ENCODE measurements at places on chromosomes 13 and 19. TPM values are rescaled to one million over a fixed set of nuclear protein-coding genes. Genes with fewer than 3 reads are reported as not detected.

Gene ATXN8OS
- total RNA-seq: not detected

Gene PSG6
- total RNA-seq: not detected

Gene MISP3
- 0.08 TPM for total RNA-seq

Gene ZNF426
- total RNA-seq: 5.3 TPM

Gene ZFR2
- not detected for total RNA-seq

Gene CEACAM4
- not detected for total RNA-seq

Gene FREM2
- total RNA-seq: 0.08 TPM

Gene GJA3
- 0.78 TPM for total RNA-seq

Gene DZIP1
- 25.6 TPM for total RNA-seq

Gene STOML3
- total RNA-seq: not detected

Gene KDELR1
- total RNA-seq: 135 TPM

Gene SPRY2
- total RNA-seq: 17.7 TPM

Gene CYP2B6
- total RNA-seq: not detected

Gene FAM216B
- total RNA-seq: not detected

Gene DACH1
- total RNA-seq: not detected

Gene PDX1
- not detected for total RNA-seq

Gene AP1M2
- 78.9 TPM for total RNA-seq

Gene PRKCSH
- total RNA-seq: 216 TPM

Gene OVOL3
- total RNA-seq: not detected

Gene ITGBL1
- total RNA-seq: 2.8 TPM

Gene HSD11B1L
- total RNA-seq: 16.0 TPM

Gene KLC3
- 49.6 TPM for total RNA-seq

Gene LENG9
- total RNA-seq: 8.2 TPM

Gene CLDND2
- total RNA-seq: not detected

Gene NCCRP1
- total RNA-seq: 1.3 TPM

Gene MBD3L3
- not detected for total RNA-seq

Gene RNU6-9
- not detected for total RNA-seq

Gene SPIB
- total RNA-seq: not detected

Gene TNFSF13B
- total RNA-seq: not detected

Data from hair follicular keratinocyte (primary cell).